ENCODE measurements at places on chromosomes 16 and 17. TPM values are rescaled to one million over a fixed set of nuclear protein-coding genes. Genes with fewer than 3 reads are reported as not detected.

Gene PRSS8
- 0.20 TPM for polyA plus RNA-seq

DNA sequence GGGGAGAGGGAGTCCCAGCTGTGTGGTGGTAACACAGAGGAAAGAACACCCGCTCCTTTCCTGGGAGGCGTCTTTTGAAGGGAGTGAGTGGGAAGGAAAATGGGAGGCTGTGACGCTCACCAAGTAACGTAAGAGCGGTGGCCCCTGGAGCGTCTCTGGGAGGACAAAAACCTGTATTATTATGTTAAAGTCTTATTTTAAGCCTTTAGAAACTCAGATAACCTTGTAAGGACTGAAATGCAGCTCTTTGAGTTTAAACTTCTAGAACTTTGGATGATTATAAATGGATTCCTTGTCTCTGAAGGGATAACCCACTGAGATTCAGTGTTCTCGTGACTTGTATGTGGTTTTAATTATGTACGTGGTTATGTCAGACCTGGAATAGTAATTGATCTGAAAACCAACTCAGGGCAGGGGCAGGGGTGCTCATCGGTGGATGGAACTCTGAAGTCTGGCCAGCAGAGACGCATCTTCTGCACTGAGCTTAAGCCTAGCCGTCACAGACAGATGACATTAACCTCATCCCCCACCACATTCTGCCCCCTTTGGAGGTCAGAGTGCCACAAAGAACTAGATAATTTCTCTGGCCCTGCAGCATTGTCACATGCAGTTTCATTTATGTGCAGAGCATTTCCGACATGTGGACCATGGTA, 41.8 kb upstream of the SLC12A3 start:
- DNase-seq, result no peak

Gene TUBB3
- polyA plus RNA-seq, result 12.9 TPM

Gene MEIOC
- not detected for polyA plus RNA-seq

Gene VPS9D1
- 3.9 TPM for polyA plus RNA-seq

Gene EVPLL
- polyA plus RNA-seq, result 0.47 TPM

DNA sequence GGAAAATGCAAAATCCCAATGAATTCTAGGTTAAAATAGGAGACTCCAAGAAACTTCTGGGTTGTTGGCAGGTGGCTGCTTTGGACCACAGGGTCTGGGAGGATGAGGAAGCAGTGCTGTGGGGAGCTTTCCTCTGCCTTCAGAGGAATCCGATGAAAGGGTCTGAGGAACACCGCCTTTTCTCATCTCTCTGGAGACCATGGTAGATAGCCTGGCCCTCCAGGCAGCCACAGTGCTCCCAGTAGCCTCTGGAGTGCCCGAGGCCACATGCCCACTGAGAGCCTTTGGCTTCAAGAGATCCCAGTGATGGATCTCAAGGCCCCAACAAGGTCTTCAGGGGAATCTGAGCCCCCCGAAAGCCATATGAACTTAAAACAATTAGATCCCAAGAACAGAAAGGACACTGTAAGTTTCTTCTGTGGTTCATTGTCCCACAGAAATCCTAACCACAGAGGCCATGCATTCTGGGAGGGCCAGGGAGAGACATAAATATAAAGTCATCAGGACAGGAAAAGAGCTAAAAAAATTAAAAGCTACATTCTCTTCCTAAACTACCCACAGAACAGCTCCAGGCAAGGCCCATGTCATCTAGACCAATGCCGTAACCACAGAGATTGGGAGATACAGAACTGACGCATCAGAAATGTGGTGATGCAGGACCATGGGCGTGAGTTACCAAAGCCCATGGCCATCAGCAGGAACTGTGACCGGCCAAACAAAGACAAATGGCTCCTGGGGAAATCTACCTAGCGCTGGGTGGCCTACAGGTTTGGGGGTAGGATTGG, 24.3 kb downstream of the TK2 start:
- DNase-seq, result no peak

DNA sequence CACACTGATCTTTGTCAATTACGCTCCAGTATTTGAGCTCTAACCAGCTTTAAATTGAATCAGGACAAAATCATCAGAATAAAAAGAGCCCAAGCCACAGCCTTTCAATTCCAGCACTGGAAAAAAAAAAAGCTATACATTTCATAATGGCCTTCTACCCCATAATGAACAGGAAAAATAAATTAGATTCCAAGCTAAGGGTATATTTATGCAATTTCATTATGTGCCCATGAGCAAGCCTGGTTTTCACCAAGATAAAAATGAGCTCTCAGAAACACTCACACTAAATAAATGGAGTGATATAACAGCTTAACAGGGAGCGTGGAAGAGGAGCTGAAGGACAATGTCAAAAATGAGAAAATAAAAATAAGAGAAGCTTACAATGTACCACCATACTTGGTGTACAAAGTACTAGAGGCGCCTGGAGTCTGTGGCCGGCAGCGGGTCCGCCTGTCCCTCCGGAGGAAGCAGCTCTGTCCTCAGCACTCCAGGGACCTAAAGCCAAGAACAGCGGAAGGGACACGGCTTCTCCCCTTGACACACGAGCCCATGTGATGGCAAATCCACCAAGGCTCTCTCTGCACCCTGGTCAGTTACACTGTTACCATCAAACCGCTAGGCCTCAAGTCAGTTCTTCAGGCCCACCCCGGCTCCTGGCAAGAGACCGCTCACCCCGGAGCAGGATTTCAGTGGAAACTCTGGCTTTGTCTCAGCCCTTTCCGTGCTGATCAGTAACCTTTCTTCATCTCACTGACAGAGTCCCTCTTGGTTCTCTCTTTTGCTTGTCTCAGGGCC, 69.6 kb downstream of the RBFOX3 start:
- DNase-seq, result no peak

DNA sequence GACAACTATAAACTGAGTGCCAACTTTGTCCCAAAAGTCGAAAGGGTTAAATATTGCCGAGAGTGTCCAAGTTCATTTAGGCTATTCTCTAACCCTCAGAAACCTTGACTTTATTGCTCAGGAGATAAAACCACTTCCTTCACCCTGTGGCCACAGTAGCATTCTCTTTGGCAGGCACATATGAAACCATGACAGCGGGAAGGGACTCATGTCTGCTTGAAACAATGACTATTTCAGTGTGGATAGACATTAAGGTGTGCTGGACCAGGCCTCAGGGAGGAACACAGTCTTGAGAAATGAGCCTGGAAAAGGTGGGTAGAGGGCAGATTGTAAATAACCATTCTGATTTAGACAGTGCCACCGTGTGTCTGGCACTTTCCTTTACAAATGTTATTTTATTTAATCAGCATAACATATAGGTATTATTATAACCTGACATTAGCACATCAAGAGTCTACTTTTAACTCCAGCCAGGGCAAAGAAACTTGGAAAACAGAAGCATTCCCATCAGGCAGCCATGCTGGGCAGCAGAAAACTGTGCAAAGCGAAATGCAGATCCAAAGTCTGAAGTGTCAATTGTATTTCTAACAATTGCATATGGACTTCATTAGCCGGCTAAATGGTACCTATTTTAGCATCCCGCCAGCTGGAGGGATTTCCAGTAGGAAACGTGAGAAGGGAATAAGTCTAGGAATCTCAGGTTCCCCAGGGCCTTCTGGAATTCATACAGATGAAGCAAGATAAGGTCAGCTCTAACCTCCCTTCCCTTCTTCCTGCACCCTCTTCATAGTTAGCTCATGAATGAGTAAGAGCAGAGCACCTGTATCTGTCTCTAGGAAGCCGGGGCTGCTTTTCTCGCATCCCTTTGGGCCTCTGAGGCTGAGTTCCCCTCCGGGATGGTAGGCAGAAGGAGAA, 212.8 kb upstream of the ELAC2 start:
- no peak for DNase-seq

Gene IGF2BP1
- polyA plus RNA-seq, result not detected

DNA sequence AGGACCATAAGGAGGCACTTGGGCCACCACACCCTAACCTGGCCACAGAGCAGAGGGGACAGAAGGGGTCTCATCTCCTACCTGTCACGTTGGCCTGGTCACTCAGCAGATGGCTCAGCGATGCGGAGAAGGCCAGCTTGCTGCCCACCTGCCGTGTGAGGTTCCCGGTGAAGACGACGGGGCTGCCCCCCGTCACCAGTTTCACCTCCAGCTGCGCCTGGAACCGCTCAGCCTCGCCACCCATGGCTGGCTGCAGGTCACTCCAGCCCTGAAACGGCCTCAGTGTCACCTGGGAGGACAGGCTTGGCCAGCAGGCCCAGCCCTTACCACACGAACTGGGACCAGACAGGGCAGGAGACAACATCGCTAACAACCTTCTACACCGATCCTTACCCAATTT, 116.8 kb downstream of the RMI2 start:
- no peak for DNase-seq

DNA sequence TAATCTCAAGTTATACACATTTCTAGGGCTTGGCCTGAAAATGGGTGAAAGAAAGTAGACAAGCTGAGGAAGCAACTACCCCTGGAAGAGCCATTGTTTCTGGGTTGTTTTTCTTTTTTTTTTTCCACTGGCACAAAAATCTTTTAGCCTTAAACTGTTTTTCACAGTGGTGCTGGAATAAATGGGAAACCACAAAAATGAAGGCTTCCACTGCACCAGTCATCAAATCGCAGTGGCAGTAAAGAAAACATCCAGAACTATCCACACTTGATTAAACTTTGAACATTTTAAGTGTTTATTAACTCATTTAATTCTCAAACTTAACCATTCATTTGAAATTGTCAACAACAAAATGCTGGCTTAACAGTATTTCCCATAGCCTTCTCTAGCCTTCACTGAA, 14.3 kb downstream of the CMTM4 start:
- DNase-seq, result no peak

- DNase-seq, result no peak
Observed at GRCh38 chr16:10658943-10659342, 35.8 kb downstream of the TEKT5 start.

Gene SLC6A2
- polyA plus RNA-seq, result 1.6 TPM

DNA sequence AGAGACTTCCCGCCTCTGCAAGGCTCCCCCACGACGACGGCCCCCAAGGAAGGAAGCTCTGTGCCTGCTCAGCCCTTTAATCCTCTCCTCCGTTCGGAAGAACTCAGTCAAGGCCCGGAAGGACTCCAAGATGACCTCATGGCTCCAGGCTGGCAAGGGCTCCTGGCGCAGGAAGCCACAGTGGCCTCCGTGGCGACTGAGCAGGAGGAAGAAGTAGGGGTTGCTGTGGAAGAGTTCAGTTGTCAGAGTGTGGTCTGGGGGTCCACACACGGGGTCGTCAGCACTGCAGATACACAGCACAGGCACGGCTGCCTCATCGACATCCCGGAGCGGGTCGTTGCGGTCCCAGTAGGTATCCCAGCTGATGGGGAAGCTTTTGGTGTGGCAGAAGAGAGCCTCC, 4.2 kb downstream of the ABHD15 start:
- DNase-seq, result peak; percentile 16

GRCh38 chr16:81514568-81515258, 70.1 kb downstream of the CMIP start:
- no peak for DNase-seq

- DNase-seq, result no peak
Observed at GRCh38 chr17:78226759-78227454, 4.5 kb upstream of the TMEM235 start.

DNA sequence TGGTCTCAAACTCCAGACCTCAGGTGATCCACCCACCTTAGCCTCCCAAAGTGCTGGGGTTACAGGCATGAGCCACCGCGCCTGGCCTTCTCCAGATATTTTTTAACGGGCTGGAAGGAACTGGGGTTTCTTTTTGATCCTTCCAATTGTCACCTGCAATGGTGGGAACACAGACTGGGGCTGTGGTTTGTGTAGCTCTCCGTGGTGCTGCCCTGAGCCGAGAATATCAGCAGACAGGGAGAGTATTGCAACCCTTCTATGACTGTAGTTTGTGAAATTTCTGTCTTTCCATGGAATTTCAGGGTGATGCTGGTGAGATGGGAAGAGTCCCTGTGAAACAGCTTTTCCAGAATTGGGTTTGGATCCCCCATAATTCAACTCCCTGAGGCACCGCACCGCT, 263.5 kb downstream of the ENGASE start:
- DNase-seq, result no peak

GRCh38 chr16:63442246-63442645, 1406.0 kb upstream of the CDH8 start:
- DNase-seq, result no peak

Gene OTOP2
- not detected for polyA plus RNA-seq

DNA sequence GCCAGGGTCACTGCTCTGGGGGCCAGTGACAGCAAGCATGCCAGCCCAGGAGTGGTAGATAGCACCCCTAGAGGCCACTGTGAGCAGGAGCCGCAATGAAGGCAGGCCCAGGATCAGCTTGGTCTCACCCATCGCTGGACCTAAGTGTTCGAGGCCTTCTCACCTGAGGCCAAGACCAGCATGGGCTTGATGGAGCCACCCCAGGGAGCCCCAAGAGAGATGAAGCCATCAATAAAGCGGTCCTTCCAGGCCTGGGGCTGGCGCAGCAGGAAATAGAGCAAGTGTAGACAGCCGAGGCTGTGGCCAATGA, 1.8 kb downstream of the LCAT start:
- DNase-seq, result peak; percentile 80

GRCh38 chr17:10172241-10172741, 26.1 kb downstream of the GAS7 start:
- DNase-seq, result no peak

- peak; percentile 56 for DNase-seq
Observed at GRCh38 chr17:38925263-38925995, at the start of gene LASP1NB. Gene LASP1NB (plus strand): TSS chr17:38925614.

Gene LITAF
- polyA plus RNA-seq, result 35.2 TPM

Gene NXPH3
- polyA plus RNA-seq, result 0.80 TPM

DNA sequence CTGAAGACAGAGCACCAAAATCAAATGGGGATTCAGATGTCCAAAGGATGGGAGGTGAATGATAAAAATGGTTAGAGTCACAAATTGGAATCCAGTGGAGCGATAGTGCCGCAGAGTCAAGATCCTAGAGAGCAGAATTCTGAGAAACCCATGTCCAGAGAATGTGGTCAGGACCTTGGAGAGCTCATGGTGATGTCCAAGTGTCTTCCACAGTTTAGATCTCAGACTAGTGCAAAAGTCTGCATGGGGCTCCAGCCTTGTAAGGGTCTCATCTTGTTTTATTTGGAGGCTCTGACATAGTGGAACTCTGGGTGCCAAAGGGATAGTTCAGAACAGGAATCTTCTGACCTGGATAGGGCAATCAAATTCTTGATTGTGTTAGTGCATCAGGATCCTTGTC, 245.9 kb upstream of the HSBP1 start:
- DNase-seq, result no peak

Gene SAMD14
- polyA plus RNA-seq, result 3.0 TPM

GRCh38 chr16:11796227-11797165, 562 bp downstream of the ZC3H7A start:
- peak; percentile 70 for DNase-seq

GRCh38 chr17:80859002-80859941, 132.4 kb upstream of the CHMP6 start:
- peak; percentile 86 for DNase-seq

DNA sequence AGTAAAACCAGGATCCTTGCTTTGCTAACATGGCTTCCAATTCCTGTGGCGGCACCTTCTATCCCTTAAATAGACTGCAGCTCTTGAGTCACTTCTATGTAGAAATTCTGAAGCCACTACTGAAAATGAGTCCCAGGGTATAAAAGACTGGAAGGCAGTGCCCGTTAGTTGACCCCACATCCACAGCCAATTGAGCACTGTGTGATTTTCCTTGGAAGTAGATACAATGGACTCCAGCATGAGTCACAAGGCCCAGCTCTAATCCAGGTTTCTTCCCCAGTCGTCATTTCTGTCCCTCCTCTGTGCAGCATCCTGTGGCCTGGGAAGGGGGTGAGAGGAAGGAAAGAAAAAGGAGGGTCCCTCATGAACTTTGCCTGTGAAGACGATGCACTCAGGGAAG, 69.5 kb downstream of the HLF start:
- no peak for DNase-seq

Gene SPATA22
- 0.54 TPM for polyA plus RNA-seq

Gene FBRS
- 82.9 TPM for polyA plus RNA-seq

Gene TOP3A
- 33.0 TPM for polyA plus RNA-seq

Gene C17orf113
- 0.20 TPM for polyA plus RNA-seq

Gene KRT31
- not detected for polyA plus RNA-seq

Gene KIF2B
- polyA plus RNA-seq, result not detected

Gene COQ7
- polyA plus RNA-seq, result 14.9 TPM

Data from adrenal gland (tissue), 19 donors.